Hematopoietic multipotent progenitor cell treated with erythropoietin and hydrocortisone succinate and interleukin-3 and kit ligand, for 8 days (in vitro differentiated cells): ENCODE measurements at places on chromosomes 16 and 17.
A peak's percentile ranks its signal among the peaks of the same experiment; 100 is the strongest.

GRCh38 chr17:47285003-47285402 is 31.4 kb downstream of the ITGB3 start:
- no peak for DNase-seq

DNA sequence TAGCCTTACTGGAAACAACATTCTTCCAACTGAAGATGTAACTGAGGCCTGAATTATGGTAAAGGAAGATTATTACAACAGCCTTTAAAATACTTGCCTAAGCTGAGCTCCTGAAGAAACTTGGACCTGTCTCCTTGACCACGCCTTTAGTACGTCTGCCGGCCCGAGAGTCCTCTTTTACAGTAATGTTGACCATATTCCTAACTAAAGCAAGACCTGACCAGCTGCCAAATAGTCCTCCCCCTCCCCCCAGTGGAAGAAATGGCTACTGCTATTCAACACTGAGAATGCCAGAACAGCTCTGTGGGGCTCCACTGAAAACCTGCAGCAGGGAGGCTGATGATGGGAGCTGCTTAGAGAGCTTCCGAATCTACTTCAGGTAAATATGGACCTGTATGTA is 12.6 kb upstream of the FOXJ1 start:
- no peak for DNase-seq

- DNase-seq: no peak
These were observed 3.4 kb downstream of the NAGPA start for GRCh38 chr16:5030251-5030870.

- DNase-seq: no peak
These were observed 5.3 kb upstream of the POLR3E start for GRCh38 chr16:22291860-22292318.

DNA sequence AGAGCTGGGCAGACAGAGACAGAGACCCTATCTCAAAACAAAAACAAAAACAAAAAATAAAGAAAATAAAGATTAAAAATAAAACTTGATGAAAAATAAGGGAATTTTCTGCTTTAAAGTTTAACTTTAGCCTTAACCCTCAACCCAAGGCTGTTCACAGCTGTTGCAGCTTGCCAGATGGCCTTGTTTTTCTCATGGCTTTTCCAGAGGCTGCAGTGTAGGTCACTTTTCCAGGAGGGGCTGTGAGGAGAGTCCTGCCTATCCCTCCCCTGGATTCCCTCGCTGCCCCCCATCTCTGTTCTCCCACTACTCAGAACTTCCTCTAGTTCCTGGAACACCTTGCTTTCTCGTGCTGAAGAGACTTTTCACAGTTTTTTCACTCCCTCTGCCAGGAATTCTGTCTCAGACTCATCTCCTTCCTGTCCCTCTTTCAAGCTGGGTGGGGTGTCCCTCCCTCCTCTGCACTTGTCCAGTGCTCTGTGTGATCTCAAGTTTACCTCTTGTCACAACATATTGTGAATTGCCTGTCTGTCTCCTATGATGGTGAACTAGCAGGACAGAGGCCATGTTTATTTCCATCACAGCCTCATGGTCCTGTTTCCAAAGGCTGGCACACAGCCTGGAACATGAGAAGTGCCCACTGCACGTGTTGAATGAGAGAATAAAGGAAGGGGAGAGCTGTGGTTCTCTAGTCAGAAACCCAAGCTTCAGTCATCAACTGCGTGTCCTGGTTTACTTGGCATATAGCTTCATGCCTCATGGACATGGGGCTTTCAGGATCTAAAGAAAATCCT is 69.9 kb upstream of the MSI2 start:
- no peak for DNase-seq

- DNase-seq: no peak
These were observed 9.8 kb downstream of the MPHOSPH6 start for GRCh38 chr16:82160226-82160625.

DNA sequence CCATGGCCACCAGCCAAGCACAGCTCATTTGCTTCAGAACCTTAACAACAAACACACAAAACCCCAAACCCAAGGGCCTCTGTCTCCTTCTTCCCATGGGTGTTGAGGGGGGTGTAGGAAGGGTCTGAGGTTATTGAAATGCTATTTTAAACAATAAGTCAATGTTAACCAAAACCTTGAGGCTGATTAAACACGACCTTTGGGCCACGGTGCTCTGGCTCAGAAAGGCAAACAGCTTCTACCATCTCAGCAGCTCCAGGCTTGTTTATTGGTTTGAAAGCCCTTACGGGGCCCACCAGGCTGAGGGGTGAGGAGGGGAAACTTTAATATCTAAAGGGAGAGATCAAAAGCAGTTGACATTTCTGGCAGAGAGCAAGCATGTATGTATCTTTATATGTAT is 185.7 kb upstream of the IRX6 start:
- no peak for DNase-seq

DNA sequence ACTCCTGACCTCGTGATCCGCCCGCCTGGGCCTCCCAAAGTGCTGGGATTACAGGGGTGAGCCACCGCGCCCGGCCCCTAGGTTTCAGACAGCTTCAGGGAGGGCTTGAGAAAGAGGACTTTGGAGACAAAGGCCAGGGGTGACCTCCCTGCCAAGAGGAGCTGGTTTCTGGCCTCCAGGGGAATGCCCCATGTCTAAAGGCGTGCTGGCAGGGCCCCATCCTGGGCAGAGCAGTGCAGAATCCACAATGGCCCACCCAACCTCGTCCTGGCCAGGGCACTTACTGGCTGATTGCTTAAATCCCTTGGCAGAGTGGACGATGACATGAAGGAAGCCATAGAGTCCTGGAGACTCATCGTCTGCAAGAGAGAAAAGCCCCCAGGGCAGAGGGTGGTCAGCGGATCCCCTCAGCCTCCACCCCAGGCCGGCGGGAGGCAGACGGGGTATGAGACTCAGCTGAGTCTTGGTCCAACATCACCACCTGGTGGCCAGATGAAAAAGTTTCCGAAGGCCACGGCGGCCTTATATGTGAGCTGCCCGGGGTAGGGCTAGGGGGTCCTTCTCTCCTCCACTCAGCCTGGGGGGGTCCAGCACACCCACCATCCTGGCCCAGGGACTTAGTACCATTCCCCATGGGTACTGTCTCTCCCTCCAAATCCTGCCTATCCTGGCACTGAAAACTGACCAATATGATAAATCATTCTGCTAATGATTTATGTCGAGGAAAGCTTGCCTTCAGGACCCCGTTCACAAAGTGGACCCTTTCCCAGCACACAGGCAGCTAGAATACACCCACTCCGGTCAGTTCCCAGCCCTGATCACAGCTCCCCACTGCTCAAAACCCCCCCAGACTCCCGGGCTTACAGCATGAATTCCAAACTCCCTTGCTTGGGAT is 59.1 kb downstream of the TIMM22 start:
- peak; percentile 49 for DNase-seq

DNA sequence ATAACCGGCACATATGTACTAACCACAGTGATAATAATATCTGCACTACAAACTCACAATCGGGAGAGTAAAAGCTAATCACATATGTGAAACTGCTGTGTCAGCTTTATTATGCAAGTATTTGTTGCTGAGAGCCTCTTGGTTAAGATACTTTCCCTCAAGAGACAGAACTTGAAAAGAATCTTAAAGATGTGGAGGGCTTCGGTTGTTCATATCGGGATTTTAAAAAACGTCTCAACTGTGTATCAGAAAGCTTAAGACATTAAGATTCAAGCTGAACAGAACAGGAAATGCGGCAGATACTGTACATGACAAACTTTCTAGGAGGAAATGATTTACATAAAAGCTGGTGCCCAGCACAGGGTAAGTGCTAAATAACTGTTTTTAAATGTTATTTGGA is 27.5 kb upstream of the HLF start:
- DNase-seq: peak; percentile 6

DNA sequence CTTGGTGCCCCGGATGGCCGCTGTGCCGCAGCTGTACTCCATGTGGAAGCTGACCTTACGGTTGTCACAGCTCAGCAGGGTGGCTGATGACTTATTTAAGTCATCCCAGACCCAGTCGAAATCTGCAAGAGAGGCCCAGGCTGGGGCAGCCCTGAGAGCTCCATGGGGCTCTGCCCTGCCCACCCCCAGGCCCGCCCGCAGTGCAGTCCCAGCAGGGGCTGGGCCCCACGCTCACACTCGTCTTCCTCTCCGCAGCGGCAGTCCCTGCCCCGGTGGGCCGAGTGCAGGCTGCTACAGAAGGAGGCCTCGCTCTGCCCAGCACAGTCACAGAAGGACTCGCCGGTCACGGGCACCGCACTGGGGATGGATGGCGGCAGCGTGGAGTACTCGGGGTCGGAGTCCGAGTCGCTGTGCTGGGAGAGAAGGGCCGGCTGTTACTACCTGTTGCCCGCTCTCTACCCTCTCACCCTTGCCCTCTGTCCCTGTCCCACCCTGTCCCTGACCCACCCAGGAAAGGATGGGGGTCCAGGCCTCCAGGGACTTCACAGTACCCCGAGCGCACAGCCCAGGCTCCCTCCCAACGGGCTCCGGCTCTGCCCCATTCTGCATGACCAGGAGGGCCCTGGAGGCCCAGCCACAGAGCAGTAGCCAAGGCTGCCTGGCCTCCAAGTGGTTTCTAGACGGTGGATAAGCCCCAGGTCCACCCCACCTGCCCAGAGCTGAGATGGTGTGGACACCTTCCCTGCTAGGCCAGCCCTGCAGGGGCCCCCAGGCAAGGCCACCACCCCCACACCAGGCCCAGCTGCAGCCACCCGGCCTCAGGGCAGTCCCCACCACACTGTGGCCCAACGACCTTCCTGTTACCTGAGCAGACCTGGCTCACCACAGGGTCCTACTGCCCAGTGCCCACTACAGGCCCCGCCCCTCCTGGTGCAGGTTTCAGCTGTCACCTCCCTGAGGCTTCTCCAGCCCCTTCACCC is 3.9 kb downstream of the SPSB3 start:
- no peak for DNase-seq

DNA sequence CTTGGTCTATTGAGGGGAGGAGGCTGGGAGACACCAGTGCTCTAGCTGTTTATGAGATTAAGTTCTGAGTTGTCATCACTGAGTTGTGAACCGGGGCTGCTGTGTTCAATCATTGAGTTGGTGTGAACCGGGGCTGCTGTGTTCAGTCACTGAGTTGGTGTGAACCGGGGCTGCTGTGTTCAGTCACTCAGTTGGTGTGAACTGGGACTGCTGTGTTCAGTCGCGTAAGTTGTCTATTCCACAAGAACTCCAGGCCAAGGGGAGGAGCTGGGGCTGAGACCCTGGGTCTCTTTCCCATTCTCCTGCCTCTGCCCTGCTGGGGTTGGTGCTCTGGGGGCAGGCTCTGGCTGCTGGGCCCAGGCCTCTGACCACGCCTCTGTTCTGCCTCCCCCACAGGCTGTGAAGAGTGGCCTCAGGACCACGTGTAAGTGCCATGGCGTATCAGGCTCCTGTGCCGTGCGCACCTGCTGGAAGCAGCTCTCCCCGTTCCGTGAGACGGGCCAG is 24.5 kb downstream of the WNT9B start:
- DNase-seq: no peak
